Naive thymus-derived CD4-positive, alpha-beta T cell (primary cell): ENCODE measurements at places on chromosomes 11 and 22. TPM values are rescaled to one million over a fixed set of nuclear protein-coding genes. Genes with fewer than 3 reads are reported as not detected.
A peak's percentile ranks its signal among the peaks of the same experiment; 100 is the strongest.

DNA sequence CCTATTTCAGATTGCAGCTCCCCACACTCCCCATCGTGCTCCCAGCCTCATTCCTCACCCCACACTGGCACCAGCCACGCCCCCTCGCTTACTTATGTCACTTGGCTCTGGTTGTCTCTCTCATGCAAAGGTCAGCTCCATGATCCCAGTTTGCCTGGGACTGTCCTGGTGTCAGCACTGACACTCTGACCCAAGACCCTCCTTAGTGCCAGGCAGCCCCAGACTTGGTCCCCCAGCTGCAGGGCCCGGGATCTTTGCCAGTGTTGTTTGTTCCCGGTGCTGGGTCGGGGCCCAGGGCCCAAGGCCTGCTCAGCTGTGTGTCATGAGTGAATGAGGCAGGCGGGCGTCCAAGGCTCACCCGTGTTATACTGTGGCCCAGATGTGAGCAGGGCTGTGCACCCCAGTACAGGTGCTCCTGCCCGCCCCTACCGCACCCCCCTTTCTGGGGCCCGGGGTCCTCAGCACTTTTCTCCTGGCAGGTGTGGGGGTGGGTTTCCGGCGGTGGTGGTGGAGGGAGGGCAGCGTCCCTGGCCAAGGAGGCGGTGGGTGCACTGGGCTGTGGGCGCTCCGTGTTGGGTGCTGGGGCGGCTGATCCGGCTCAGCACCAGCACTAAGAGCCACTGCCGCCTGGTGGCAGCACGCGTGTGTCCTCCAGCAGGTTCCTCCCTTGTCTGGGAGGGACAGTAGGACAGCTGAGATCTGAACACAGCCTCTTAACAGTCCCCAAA lies 19.5 kb downstream of the IL17REL start:
- H3K4me3 ChIP-seq, result no peak overlapping the region
- H3K27ac ChIP-seq, result no peak overlapping the region
- peak; percentile 49 for DNase-seq
- H3K27me3 ChIP-seq, result no peaks in the 10 kb centered on the region
- peaks cover 6% of the 10 kb centered on the region for H3K4me1 ChIP-seq

DNA sequence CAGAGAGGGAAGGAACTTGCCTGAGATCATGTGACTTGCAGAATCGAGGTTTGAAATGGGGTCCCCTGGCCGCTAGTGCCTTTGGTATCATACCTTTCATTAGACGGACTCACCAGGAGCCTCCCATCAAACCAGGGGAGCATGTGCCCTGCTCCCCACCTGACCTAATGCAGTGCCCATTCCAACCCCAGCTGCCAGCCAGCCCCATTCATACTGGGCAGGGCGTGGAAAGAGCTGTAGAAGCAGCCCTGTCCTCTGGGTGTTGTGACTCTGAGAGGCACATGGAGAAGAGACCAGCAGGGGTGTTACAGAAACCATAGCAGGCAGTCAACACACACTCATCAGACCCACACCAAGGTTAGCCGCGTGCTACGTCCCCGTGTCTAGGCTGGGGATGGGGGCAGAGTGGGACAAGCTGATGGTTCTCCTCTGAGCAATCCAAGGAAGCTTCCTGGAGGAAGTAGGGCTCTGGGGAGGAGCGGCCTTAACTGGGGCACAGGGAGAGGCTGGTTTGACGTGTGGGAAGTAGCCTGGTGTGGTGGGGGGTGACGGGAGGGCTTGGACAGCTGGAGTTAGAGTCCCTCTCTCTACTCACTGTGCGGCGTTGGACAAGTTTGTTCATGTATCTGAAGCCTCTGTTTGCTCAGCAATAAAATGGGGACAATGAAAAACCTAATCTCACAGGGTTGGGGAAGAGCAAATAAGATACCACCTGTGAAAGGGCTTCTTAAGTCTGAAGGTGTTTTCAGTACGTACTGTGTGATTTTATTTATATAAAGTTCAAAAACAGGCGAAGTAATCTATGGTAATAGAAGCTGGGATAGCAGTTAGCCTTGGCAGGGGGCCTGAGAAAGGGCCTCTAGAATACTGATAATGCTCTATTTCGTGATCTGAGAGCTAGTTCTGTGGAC lies 14.0 kb downstream of the GRIK4 start:
- H3K4me3 ChIP-seq, result no peak overlapping the region
- no peak overlapping the region for H3K27ac ChIP-seq
- no peaks in the 10 kb centered on the region for H3K4me1 ChIP-seq
- DNase-seq, result no peak
- no peaks in the 10 kb centered on the region for H3K36me3 ChIP-seq

DNA sequence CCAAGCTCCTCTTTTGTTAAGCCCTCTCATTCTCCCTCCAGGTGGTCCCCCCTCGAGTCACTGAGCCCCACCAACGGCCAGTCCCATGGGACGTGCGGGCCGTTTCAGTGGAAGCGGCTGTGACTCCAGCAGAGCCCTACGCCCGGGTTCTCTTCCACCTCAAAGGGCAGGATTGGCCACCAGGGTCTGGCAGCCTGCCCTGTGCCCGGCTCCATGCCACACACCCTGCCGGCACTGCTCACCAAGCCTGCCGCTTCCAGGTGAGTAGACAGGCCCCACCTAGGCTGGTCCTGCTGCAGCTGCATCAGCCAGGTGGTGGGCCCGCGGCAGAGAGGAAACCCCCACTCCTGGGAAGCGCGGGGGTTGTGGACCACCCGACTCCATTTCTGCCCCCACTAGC lies 3.3 kb downstream of the TMEM132A start:
- DNase-seq, result no peak
- H3K27me3 ChIP-seq, result peaks cover 4% of the 10 kb centered on the region
- H3K4me1 ChIP-seq, result peaks cover 18% of the 10 kb centered on the region
- H3K27ac ChIP-seq, result no peak overlapping the region
- no peaks in the 10 kb centered on the region for H3K36me3 ChIP-seq

PGGHG gene
- polyA plus RNA-seq, result 5.1 TPM
